ENCODE measurements at places on chromosomes 12 and 14.
A peak's percentile ranks its signal among the peaks of the same experiment; 100 is the strongest.

DNA sequence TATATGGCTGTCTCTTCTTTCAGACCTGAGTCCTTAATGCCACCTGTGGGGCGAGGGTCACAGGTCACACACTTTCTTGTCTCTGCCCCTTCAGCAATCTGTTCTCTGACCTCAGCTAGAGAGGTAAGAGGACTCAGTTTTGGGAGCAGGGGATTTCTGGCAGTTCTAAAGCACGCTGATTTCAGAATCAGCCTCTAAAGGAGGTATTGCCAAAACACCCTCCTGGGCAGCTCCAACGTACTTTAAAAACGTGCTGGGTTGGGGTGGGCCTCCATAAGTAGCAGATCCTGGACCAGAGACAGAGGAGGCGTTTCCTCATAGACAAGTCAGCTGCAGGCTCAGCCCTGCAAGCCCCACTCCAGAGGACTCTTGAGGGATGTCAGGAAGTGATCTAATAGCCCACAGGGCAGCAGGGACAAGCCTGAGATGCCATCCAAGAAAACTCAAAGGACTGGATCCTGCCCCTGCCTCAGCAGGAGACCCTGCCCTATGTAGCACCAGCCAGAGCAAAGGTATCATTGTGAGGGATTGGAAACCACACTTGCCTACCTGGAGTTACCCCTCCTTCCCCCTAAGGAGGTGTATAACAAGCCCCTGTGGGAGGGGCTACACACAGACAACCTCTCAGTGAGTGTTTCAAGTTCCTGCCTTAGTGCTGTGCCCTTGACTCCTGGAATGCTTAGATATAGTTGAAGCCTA, 8.5 kb downstream of the CTDSP2 start:
- no peak for DNase-seq

DNA sequence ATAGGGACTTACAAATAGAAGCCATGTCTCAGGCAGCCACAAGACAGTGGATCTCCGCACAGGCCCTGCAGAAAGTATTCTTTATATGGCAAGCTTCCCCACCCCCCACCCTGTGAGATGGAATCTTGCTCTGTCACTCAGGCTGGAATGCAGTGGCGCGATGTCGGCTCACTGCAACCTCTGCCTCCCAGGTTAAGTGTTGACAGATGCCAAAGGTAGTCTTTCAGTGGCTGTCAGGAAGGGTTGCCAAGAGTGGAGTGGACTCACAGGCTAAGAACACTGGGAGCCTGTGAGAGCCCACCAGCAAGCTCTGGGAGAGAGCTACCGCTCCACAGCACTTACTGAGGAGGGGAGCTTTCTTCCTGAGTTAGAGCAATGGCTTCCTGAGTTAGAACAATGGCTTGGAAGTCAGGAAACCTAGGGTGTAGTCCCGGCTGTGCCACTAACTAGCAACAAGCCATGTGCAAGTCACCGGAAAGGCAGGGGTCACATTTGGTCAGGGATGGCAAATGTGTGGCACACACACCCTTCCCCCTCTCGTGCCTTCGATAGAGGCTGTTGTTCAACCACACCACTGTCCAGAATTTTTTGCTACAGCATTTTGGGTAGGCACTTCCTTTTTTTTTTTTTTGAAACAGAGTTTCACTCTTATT, 2.6 kb downstream of the RNASE1 start:
- no peak for DNase-seq

DNA sequence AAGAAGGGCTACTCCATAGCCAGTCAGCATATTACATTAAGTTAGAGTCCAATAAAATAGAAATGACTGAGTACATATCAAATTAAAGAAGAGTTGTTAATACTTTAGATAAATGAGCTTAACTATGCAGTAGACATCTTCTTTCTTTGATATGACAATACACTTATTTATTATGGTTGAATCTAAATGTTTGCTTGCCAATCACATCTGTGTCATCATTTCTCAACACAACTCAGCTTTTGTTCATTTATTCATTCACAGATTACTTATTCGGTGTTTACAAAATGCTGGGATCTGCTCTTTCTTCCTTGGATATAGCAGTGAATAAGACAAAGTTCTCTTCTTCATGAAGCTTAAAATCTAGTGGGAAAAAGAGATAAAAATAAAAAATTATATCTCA, 614.6 kb upstream of the ATP2B1 start:
- DNase-seq: no peak

DNA sequence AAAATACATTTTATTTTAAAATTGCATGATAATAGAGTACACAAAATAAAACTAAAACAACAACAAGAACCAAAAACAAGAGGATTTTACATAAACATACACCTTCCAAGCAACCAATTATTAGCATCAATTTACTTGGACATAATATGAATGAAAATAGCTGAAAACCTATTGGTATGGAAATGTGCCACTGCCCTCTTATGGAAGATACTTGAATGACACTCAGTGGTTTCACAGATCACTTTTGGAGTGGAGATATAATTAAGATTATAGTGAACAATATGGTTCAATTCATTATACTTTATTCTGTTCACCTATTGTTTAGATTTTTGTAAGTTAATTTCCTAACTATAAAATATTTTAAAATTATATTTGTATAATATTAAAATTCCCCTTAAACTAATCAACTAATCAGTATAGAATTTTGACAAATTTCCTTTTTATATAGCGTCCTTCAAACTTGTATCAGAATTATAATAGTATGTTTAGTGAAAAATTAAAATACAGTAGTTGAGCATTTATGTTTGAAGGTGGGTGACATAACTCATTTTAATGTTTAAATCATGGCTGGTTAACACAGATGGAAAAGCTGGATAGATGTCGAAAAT, 70.1 kb downstream of the SLC6A15 start:
- DNase-seq: no peak

GRCh38 chr14:99261912-99262787, 9.8 kb downstream of the BCL11B start:
- no peak for DNase-seq

- no peak for DNase-seq
Observed at GRCh38 chr12:111056618-111057521, 136.5 kb upstream of the MYL2 start.

GRCh38 chr12:93128332-93128707, 199.2 kb upstream of the EEA1 start:
- DNase-seq: no peak

GRCh38 chr12:26122061-26122680, 2.7 kb downstream of the BHLHE41 start:
- DNase-seq: peak; percentile 52

DNA sequence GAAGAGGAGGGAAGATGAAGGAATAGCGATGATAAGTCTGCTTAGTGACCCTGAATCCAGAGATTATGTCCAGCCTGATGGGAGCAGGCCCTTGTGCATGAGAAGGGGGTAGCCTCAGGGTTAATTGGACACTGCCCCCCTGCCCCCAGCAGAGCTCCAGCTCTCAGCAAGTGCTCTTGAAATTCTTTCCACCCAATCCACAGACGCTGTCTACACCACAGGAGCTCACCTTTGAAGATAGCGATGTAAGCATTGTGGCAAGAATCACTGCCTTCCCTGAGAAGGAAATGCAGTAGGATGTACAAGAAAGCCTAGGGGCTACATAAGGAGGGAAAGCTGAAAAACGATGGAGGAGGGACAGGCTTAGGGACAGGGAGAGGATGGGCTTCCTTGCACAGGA, 39.4 kb downstream of the CRACR2A start:
- no peak for DNase-seq

GRCh38 chr12:124296295-124296915, 1.5 kb downstream of the RFLNA start:
- peak; percentile 44 for DNase-seq

DNA sequence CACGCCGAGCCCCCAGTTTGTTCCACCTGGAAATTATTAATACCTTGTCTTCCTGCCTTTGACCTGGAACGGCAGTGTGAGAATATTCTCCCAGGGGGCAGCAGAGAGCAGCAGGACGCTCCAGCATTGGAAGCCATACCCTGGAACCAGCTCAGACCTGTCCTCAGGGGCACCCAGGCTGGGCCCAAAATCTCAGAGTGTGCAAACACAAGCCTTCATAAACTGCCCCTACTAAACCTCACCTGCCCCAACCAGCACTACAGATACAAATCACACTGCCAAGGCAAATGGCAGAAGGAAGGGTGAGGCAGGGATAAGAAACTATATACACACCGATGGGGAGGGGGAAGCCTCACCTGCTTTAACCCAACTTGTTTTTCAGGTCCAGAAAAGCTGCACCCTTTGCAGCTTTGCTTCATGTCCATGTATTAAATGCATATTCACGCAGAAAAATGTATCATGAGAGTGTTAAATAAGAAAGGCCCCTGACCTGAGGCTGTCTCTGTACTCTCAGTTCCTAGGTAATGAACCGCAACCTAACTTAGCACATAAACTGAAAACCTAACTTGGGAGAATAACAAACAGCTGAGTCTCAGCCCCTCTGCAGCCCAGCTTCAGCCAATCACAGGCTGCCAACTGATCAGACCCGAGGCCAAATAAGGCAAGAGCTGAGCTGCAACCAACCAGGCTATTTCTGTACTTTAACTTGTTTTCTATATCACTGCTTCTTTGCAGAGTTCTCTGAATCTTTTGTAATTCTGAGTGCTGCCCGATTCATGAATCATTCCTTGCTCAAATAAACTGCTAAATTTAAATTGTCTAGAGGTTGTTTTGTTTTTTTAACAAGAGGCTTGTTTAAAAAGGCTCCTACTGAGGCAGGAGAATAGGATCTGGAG, 130.1 kb downstream of the SPTSSA start:
- peak; percentile 42 for DNase-seq

- no peak for DNase-seq
Observed at GRCh38 chr12:126734710-126735109, 1532.3 kb upstream of the TMEM132C start.

DNA sequence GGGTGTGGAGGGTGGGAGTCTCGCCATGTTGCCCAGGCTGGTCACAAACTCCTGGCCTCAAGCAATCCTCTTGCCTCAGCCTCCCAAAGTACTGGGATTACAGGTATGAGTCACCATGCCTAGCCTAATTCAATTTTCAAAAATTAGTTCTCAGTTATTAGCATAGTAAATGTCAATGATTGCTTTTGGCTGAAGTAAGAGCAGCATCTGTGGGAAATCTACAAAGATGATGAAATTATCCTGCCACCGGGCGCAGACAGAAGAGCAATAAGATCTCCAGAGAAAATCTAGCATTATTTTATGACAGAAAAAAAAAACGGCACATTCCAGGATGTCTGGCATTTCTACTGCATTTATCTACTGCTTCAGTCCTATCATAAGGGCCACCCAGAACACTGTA, 97.9 kb upstream of the DAAM1 start:
- DNase-seq: no peak

DNA sequence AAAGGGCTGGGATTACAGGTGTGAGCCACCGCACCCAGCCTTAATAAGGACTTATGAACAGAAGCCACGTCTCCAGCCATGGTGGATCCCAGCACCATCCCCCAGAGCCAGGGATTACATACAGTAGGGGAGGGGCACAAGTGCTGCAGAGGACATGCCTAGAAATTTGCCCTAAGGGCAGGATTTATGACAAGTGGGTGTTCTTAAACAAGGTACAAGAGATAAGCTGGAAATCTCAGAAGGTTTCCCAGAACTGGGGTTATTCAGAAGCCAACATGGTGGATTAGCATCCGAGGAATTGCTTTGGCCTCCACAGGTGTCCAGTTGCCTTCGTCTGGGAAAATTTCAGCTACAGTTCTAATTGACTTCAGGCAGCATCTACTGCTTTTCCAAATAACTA, 114.4 kb upstream of the EGLN3 start:
- no peak for DNase-seq

- no peak for DNase-seq
Observed at GRCh38 chr12:103382736-103383346, 112.9 kb downstream of the C12orf42 start.

- no peak for DNase-seq
Observed at GRCh38 chr12:97177481-97177880, 270.4 kb downstream of the NEDD1 start.

DNA sequence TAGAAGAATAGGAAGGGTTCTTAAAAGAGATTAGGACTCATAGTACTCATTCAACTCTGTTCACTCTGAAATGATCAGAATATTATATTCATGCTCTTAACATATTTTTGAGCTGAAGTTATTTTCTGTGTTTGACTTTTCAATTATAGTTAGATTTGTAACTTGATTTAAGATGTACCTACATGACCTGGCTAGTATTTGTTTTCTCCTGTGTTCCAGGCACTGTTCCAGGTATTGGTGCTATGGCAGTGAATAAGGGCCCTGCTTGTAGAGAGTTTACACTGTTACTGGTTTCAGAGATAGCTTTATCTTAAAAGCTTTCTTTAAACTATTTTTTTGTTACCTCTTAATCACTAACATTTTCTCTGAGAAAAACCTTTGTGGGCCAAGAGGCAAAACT, 19.1 kb upstream of the SLC17A8 start:
- no peak for DNase-seq

GRCh38 chr14:58216544-58216943, 16.6 kb downstream of the ACTR10 start:
- no peak for DNase-seq

DNA sequence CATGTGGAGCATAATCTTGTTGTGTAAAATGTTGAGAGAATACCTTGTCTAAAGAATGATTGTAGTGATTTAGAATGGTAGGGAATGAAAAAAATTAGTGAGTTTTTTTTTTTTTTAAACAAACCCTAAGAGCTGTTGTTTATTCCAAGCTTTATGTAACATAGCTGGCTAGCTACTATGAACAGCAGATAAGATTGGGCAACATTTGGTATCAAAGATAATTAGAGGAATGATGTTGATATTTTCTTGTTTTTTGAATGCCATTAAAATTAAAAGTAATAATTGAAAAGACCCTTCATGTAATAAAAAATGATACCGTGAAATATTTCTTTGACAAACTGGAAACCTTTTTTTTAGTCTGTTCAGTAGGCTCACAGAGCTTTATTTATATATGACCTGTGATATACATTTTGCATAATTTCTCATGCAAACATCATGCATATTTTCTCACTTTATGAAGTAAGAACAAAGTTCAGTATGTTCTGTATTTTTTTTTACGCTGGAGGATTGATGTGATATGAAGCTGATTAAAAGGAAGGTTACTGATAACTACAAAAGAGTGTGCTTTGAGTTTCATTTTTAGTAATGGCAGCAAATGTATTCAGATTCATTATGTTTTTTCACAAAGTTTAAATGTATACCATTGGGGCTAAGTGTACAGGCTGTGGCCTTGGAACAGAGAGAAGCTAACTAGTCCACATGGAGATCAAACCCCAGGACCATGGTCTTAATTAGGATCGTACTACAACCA, 8.1 kb downstream of the CPSF6 start:
- DNase-seq: no peak
